Spleen (tissue), 13 donors: ENCODE measurements at places on chromosomes 16 and 17. TPM values are rescaled to one million over a fixed set of nuclear protein-coding genes. Genes with fewer than 3 reads are reported as not detected.

- H3K36me3 ChIP-seq, result no peaks in the 10 kb centered on the region
- no peaks in the 10 kb centered on the region for H3K4me1 ChIP-seq
- peak overlapping the region; percentile 23 for H3K27ac ChIP-seq
- no peaks in the 10 kb centered on the region for H3K27me3 ChIP-seq
Measured at GRCh38 chr17:55624772-55625433, 97.8 kb downstream of the TMEM100 start.

GRCh38 chr17:39153599-39154051 lies 2.2 kb upstream of the PLXDC1 start:
- H3K27me3 ChIP-seq, result peaks cover 18% of the 10 kb centered on the region
- peak overlapping the region; percentile 91 for H3K27ac ChIP-seq
- peak overlapping the region; percentile 78 for H3K4me3 ChIP-seq

Gene EVPLL
- total RNA-seq, result not detected

DNA sequence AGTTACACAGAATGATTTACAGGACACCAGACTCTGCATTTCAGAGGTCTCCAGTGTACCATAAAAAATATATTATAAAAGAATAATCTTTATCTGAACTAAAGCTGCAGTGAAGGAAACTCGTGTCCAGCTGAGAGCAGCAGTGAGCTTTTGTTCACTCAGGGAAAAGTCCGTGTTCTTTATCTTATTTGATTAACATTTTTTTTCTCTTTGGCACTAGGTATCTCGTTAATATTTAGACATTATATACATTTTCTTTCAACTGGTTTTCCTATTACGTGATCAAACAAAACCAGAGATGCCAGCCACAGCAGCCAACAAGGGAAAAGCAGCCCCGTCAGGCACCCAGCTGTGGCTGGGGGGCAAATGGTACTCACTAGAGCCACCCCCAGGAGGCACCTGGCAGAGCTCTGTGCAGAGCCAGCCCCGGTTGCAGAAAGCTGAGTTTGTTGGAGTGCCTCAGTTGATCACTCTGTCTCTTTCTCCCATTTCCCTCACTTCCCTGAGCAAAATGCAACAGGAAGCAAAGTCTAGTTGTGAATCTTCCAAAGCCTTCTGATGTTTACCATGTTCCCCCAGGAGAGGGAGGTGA lies 1.1 kb upstream of the HS3ST4 start:
- peaks cover 15% of the 10 kb centered on the region for H3K4me1 ChIP-seq
- peaks cover 39% of the 10 kb centered on the region for H3K27me3 ChIP-seq
- no peak overlapping the region for H3K4me3 ChIP-seq

GRCh38 chr16:81975637-81976036 lies 35.6 kb downstream of the SDR42E1 start:
- no peaks in the 10 kb centered on the region for H3K4me1 ChIP-seq
- no peak overlapping the region for H3K27ac ChIP-seq

Gene CACNG1
- total RNA-seq, result not detected

Gene PRAC1
- not detected for total RNA-seq

Gene KRTAP2-2
- total RNA-seq, result not detected

Gene INPP5K
- total RNA-seq, result 47.8 TPM

DNA sequence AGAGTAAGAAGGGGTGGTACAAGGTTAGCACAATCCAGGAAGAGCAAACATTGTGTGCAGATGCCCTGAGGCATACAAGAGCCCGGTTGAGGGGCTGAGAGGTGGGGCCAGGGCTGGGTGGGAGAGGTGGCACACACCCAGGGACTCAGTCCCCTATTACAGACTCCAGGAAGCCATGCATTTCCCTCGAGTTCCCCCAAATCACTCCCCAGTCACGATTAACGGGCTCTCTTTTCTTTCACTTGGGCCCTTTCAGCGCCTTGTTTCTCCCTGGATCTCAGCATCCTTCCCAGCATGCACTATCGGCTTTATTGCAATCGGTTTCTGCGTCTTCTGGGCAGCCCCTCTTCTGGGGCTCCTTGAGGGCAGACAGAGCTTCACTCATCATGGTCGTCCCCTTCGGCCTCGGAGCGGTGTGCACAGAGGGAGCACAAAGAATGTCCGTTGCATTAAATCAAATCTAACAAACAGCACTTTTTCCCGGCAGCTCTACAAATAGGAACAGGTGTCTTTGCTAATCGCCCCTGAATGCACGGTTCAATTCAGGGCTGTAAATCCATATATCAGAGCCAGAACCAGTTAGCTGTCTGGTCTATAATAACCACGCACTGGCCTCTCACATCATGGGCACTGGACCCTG lies 184.6 kb upstream of the HSBP1 start:
- H3K4me3 ChIP-seq, result no peak overlapping the region
- no peak for DNase-seq
- H3K36me3 ChIP-seq, result no peaks in the 10 kb centered on the region
- no peaks in the 10 kb centered on the region for H3K27me3 ChIP-seq
- H3K4me1 ChIP-seq, result no peaks in the 10 kb centered on the region

Gene NEK8
- total RNA-seq, result 11.4 TPM

DNA sequence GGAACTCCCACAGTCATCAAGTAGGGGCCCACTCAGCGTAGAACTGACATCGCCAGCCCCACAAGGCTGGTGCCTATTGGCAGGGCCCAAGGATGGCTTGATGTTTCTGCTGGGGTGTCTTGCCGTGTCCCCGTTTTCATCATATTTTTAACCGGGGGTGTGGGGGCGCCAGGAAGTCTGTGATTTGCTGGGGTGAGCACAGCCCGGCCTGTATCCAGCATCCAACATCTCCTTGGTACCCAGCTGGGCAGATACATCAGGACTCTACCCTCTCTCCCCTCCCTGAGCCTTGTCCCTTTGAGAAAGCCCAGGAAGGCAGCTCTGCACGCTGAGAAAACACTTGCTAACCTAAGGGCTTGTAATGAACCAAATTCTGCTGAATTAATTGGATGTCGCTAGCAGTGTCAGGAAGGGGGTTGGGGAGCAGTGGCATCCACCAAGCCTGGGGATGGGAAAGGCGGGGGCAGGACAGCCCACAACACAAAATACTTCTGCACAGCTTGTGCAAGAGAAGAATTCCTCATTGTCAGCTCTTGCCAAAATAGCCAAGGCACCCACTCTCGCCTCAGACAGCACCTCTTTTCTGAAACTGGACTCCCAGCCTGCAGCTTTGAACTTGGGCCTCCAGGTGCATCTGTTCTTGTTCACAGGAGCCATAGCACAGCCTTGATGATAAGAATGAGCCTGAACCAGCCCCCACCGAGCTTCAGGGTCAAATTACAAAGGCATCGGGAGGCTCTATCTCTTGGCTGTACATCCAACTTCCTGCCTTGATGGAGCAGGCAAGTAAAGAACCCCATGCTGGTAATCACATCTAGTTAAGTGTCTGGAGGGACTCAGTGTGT lies 63.7 kb upstream of the LYRM9 start:
- H3K27ac ChIP-seq, result no peak overlapping the region
- no peak for DNase-seq
- H3K4me1 ChIP-seq, result no peaks in the 10 kb centered on the region
- H3K27me3 ChIP-seq, result peaks cover 4% of the 10 kb centered on the region

Gene HOXB2
- total RNA-seq, result 5.9 TPM

GRCh38 chr17:4066210-4066609 lies 76.6 kb downstream of the ZZEF1 start:
- no peaks in the 10 kb centered on the region for H3K27me3 ChIP-seq
- H3K27ac ChIP-seq, result no peak overlapping the region
- no peak for DNase-seq
- H3K36me3 ChIP-seq, result peaks cover 97% of the 10 kb centered on the region
- H3K4me3 ChIP-seq, result no peak overlapping the region

DNA sequence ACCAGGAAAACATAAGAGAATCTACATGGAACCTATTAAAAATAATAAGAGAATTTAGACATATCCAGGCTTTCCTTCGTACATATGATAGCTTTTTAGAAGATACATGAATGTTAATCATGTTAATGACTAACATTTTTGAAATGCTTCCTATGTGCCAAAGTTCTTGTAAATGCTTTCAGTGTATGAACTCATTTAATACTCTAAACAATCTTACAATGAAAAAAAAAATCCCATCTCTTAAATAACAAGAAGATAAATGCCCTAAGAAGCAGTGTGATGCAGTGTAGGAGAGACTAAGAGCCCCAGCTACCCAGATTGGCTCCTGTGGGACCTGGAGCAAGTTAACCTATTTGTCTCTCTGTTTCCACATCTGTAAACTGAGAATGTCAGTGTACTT lies 220.4 kb upstream of the MYOCD start:
- no peak for DNase-seq
- H3K27ac ChIP-seq, result no peak overlapping the region
- no peaks in the 10 kb centered on the region for H3K36me3 ChIP-seq
- no peaks in the 10 kb centered on the region for H3K27me3 ChIP-seq
- H3K4me3 ChIP-seq, result no peak overlapping the region

- no peak overlapping the region for H3K4me3 ChIP-seq
- no peak for DNase-seq
- H3K27me3 ChIP-seq, result no peaks in the 10 kb centered on the region
- H3K4me1 ChIP-seq, result peaks cover 60% of the 10 kb centered on the region
- H3K27ac ChIP-seq, result no peak overlapping the region
Measured at GRCh38 chr16:88775825-88776224, 9.2 kb downstream of the PIEZO1 start.

Gene SDR42E2
- total RNA-seq, result 0.16 TPM

Gene ADCY7
- 114 TPM for total RNA-seq

Gene TEN1
- total RNA-seq, result 6.0 TPM

- no peak for DNase-seq
- H3K27me3 ChIP-seq, result peaks cover 9% of the 10 kb centered on the region
- no peak overlapping the region for H3K4me3 ChIP-seq
- H3K36me3 ChIP-seq, result no peaks in the 10 kb centered on the region
Measured at GRCh38 chr16:76277460-76278030, 344 bp downstream of the CNTNAP4 start.

DNA sequence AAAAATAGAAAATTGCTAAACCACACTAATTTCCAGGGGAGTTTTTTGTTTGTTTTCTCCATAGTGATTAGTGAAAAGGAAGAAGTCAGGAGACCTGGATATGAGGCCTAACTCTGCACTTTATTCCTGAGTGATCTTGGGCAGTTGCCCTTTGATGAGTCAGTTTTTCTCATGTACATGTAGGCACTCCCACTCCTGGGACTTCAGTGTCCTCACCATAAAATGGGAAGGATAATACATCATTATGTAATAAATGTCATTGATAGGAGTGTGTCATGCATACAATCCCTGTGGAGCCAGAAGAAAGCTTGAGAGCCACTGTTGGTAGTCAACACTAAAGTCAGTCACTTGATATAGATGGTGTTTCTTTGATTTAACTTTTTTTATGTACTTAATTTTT lies 32.5 kb downstream of the WIPF2 start:
- peaks cover 3% of the 10 kb centered on the region for H3K36me3 ChIP-seq
- no peak overlapping the region for H3K4me3 ChIP-seq
- H3K27ac ChIP-seq, result no peak overlapping the region
- H3K27me3 ChIP-seq, result no peaks in the 10 kb centered on the region

GRCh38 chr17:62572888-62573401 lies 54.5 kb upstream of the MRC2 start:
- H3K27me3 ChIP-seq, result no peaks in the 10 kb centered on the region
- H3K4me3 ChIP-seq, result no peak overlapping the region
- peaks cover 21% of the 10 kb centered on the region for H3K36me3 ChIP-seq
- H3K4me1 ChIP-seq, result no peaks in the 10 kb centered on the region
- H3K27ac ChIP-seq, result peak overlapping the region; percentile 22
- no peak for DNase-seq

DNA sequence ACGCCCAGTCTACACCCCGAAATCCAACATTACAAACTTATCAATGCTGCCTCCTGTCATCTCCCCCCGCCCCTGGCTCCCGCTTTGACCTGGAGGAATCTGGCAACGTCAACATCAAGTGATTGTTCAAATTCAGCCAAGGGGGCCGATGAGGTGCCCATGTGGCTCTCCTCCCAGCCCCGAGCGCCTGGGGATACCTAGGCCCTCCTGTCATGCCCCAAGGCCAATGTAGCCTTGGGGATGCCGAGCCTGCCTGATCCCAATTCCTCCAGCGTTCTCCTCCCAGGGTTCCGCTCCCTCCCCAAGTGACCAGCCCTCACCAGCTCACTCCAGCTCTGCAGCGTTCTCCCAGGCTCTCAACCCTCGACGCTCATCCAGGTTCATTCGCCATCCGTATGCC lies 59.4 kb downstream of the NXN start:
- no peaks in the 10 kb centered on the region for H3K36me3 ChIP-seq
- H3K27me3 ChIP-seq, result no peaks in the 10 kb centered on the region
- no peak overlapping the region for H3K27ac ChIP-seq

DNA sequence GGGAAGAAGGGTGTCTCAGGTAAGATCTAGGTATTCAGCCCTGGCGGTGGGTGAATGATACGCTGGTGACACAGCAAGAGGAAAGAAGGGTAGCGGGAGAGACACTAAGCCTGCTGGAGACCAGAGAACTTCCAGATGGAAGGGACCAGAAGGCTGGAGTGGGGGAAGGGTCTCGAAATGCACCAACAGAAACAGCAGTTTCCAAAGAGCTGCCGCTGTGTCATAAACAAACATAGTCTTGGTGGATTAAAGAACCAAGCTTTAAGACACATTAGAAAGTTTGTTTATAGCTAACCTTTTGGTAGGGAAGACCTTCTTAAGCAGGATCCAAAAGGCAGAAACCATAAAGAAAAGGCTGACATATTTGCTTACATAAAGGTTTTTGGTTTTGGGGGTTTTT lies 20.9 kb downstream of the TRPV3 start:
- H3K4me3 ChIP-seq, result no peak overlapping the region
- DNase-seq, result no peak
- H3K27me3 ChIP-seq, result no peaks in the 10 kb centered on the region
- no peaks in the 10 kb centered on the region for H3K4me1 ChIP-seq

GRCh38 chr17:54727624-54728023 lies 173.0 kb upstream of the TOM1L1 start:
- H3K4me3 ChIP-seq, result no peak overlapping the region
- no peak overlapping the region for H3K27ac ChIP-seq
- no peaks in the 10 kb centered on the region for H3K27me3 ChIP-seq

GRCh38 chr17:61307905-61308886 lies 91.4 kb upstream of the TBX2 start:
- no peaks in the 10 kb centered on the region for H3K27me3 ChIP-seq
- no peak overlapping the region for H3K4me3 ChIP-seq
- DNase-seq, result no peak
- H3K4me1 ChIP-seq, result no peaks in the 10 kb centered on the region
- no peaks in the 10 kb centered on the region for H3K36me3 ChIP-seq

Gene VEZF1
- total RNA-seq, result 53.7 TPM

DNA sequence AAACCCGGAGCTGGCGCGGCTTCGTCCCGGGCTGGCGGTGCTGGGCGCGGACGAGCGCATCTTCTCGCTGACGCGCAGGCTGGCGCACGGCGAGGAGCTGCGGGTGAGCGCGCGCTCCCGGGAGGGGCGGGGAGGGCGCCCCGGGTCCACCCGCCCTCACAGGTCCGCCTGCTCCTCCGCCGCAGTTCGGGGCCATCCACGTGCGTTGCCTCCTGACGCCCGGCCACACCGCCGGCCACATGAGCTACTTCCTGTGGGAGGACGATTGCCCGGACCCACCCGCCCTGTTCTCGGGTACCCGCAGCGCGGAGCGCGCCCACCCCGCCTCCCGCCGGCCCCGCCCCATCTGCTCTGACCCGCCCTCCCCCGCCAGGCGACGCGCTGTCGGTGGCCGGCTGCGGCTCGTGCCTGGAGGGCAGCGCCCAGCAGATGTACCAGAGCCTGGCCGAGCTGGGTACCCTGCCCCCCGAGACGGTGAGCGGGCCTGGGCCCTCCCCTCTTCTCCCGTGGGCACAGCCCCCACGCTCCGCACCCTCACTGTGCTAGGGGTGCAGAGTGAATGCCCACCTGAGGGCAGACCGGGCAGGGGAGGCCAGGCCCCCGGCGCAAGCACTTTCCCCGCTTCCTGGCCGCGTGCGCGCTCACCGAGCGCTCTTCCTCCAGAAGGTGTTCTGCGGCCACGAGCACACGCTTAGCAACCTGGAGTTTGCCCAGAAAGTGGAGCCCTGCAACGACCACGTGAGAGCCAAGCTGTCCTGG lies 1.4 kb downstream of the HAGHL start:
- peak overlapping the region; percentile 66 for H3K4me3 ChIP-seq
- no peak overlapping the region for H3K27ac ChIP-seq
- peaks cover 8% of the 10 kb centered on the region for H3K36me3 ChIP-seq
- peaks cover 39% of the 10 kb centered on the region for H3K4me1 ChIP-seq
- peak; percentile 92 for DNase-seq
